NCI-H2107 (cell line): ENCODE measurements at places on chromosomes 7 and 10.

- DNase-seq = no peak
Observed at GRCh38 chr7:28474640-28475039, 62.3 kb downstream of the CREB5 start.

GRCh38 chr7:108572480-108572879 lies 2.8 kb downstream of the DNAJB9 start:
- no peak for DNase-seq

DNA sequence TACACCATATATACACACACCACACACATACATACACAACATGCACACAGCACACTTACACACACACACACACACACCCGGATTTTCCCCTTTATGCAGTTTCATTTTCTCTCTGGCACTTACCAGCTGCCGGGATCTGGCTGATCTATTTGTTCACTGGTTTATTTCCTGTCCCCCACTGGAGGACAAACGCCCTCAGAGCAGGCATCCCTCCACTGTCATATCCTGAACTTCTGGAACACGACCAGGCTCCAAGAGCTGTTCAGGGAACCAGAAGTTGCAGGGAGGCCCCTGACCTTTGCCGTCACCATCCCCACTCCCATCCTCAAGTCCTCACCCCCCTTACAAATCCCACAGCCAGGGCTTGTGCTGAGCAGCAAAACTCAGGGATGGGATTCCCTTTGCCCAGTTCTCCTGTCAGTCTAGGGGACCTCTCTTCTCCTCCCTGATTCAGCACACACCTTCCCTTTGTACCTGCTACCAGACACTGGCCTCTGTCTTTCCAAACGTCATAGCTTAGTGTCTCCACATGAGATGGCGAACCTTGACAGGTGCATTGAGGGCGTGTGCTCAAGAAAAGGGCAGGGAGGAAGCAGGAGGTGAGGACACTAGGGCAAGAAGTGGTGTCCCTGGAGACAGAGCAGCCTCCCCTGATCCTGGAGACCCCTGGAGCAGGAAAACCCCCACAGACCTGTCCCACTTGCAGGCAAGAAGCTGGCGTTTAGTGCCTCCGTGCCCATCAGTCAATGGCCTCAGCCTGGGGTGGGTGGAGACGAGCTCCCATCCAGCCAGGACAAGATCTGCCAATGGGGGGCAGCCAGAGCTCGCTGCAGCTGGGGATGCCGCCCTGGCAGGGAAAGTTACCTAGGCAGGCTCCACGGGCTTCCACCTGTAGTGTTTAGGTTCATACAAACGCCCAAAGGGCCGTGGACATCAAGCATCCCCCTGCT lies 12.7 kb upstream of the DOCK1 start:
- no peak for DNase-seq

DNA sequence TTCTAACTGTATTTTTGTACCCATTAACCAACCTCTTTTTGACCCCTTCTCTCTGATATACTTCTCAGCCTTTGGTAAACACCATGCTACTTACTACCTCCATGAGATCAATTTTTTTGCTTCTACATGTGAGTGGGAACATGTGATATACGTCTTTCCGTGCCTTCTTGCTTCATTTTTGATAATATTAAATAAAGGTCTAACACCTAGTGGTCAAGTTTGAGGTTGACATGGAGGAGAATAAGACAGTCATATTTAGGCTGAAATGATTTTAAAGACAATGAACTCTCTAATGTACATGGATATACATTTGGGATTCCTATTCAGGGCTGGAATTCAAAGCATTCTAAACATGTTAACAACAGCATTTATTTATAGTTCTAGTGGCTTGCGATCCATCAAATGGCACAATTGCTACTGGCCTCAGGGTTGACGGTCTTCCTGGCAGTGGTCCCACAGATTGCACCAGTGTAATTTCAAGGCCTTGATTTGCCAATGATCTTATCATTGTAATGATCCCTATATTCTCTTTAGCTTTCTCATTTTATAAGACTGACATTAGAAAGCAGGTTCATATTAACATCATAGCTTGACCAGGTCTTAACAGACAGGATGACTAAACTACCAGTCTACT lies 315.9 kb upstream of the ETV1 start:
- no peak for DNase-seq

GRCh38 chr10:101783736-101784118 lies 481 bp upstream of the NPM3 start:
- DNase-seq = no peak

DNA sequence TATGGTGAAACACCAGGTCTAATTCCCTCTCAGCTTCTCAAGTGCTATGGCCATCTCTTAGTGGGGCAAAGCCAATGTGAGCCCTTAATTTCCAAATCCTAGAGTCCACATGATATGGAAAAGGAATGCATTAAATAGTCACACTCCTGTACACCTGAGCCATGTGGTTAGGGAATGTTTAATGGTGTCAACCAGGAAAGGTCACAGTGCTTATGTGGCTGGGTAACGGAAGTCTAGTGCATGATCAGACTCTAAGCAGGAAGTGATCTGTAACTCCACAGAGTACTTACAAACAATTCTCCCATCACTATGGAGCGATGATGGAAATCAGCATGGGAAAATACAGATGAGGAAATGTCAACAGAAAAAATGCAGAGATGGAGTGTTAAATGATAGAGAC lies 148.8 kb downstream of the MAGI2 start:
- no peak for DNase-seq

DNA sequence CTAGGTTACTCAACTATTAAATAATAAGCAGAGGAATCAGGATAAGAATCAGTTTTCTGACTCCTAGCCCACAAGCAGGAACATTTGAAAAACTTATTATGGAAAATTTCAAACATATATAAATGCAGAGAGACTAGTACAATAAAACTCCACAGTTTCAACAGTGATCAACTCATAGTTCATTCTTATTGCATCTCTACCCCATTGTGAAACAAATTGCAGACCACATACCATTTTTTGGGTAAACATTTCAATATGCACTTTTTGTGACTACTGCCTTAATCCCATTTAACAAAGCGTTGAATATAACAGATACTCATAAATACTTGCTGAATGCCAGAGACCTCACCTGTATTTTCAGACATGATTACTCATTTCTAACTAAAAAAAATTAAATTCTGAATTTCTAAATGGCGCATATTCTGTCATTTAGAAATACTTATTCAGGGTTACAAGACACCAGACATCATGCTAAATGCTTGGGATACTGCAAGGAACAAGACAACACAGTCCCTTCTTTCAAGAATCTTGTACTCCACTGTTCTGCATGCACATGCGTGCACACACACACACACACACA lies 11.4 kb downstream of the CDK6 start:
- no peak for DNase-seq

GRCh38 chr7:112414855-112415490 lies 35.3 kb upstream of the IFRD1 start:
- DNase-seq = no peak

- no peak for DNase-seq
Observed at GRCh38 chr10:117796130-117796745, 250.5 kb downstream of the RAB11FIP2 start.

DNA sequence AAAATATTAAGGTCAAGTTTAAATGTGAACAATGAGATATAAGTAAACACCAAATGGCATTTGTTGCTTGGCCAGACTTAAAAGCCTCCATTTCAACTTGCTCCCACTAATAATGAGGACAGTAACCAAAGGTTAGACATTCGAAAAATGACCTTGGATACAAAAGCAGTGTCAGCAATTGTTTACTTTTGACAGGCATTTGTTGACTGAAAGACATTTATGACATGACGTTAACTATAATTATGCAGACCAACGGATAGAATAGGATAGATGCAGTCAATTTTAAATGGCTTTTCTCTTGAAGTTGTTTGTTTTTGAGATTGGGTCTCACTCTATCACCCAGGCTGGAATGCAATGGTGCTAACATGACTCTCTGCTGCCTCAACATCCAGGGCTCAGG lies 6.3 kb upstream of the WNT16 start:
- no peak for DNase-seq

DNA sequence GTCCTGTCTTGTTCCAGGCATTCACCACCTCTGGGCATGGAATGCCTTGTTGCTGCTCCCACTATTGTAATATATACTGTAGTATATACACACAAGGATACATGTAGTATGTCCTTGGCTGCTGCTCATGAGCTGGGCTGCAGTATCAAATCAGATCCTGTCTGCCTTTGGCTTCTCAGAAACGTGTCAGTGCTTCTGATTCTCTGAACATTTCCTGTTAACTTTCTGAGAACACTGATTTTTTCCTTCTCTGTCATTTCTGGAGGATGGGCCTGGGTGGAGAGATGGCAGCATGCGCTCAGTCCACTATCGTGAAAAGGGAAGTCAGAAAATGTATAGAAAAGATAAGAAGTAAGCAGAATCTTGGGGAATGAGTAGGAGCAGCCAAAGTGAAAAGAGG lies 12.2 kb downstream of the SFTPA2 start:
- DNase-seq = no peak

DNA sequence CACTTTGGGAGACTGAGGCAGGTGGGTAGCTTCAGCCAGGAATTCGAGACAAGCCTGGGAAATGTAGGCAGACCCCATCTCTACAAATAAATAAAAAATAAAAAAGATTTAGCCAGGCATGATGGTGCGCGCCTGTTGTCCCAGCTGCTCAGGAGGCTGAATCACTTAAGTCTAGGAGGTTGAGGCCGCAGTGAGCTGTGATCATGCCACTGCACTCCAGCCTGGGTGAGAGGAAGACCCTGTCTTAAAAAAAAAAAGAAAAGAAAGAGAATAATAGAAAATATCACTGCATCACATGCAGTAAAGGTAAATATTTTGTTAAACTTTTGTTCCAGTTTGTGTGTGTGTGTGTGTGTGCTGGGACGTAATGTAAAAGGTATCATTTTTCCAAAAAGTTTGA lies 3.0 kb downstream of the STRIP2 start:
- DNase-seq = no peak
